ENCODE measurements at places on chromosomes 16 and 17.

DNA sequence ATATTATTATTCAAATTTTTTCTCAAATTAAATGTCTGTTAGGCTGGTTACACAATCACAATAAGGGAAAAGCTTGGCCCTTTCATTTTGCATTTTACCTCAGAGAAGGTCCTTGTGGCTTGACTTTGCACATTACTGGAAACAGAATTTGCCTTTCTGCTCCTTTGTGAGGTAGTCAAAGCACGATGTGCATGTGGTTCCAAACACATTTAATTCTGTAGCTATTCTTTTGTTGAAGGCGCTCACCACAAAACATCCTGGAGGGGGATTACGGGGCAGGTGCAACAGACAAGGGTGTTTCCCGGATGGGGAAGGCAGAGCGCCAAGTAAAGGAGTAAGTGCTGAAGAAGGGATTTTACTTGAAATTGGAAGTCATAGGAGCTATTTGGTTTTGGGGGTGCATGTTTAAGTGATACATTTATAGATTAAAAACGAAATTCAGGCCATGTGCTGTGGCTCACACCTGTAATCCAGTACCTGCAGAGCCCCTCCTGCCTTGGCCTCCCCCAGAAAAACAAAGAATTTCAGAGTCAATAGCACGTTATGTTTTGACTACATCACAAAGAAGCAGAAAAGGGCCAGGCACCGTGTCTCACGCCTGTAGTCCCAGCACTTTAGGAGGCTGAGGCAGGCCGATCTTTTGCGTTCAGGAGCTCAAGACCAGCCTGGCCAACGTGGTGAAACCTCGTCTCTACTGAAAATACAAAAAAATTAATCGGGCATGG lies 31.2 kb upstream of the TENT4B start:
- no peak for DNase-seq

DNA sequence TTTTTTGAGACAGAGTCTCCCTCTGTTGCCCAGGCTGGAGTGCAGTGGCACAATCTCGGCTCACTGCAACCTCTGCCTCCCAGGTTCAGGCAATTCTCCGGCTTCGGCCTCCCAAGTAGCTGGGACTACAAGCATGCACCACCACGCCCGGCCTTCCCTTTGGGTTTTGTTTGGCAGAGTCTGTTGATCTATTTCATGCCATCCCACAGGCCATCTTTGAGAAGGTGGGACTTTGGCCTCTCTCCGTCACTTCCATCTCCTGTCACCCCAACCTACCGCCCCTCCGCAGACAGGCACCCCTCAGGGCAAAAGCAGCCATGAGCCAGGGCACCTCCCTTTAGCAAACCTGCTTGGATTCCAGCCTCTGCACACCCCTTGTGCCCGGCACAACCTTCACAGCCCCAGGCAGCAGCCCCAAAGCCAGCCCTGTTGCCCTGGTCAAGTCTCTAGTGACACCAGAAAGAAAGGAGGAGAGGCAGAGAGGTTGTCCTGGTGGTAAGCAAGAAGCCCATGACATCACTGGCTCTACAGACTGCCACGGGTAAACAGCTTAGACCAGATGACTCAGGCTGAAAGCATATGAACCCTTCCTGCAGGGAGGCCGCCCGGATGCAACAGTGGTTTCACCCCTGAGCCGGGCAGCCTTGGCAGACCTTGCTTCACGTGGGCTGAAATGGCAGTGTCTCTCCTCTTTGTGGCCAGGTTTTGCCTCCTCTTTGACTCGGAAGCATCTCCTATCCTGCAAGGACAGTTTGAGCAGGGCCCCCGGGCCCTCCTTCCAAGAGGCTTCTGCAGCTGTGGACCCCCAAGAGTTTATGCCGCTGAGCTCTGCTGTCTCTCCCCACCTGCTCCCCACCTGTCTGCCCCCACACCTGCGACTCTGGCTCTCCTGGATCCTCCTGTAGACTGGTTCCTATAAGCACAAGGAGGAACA lies 8.1 kb upstream of the TIMP2 start:
- peak; percentile 8 for DNase-seq

DNA sequence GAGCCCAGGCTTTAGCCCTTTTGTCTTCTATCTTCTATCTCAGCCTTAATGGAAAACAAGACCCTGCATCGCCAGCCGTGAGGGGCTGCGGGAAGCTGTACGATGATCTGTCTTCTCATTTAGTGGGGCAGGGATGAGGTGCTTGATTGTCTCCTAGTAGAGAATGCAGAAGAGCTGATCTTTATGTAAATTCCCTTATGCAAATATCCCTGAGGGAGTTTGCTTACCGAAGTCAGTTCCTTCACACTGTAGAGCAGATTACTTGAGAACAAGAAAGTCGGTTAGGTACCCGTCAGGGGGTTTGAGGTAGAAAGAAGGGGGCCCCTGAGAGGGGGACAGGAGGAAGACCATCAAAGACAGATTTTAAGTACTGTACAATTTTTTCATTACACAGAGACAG lies 66.2 kb downstream of the IRF8 start:
- DNase-seq, result no peak

DNA sequence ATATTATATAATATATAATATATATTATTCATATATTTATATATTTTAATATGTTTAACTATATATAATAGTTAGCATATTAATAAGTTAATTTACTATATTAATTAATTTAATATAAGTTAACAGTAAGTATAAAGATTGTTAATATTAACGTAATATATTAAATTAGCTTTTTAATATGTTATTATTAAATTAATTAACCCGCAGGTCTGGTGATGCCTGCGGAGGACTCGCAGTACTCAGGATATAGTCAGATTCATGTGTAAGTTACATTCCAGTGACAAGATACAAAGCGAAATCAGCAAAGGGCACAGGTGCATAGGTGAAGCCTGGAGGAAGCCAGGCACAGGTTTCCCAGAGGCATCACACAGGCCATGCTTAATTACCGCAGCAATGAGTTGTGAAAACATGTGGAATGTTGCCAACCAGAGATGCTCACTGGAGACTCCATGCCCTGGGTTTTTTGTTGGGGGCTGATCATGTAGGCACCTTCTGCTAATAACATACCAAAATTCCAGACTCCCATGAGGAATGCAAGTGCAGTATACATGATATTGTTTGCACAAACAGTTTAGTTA lies 130.4 kb upstream of the MPHOSPH6 start:
- no peak for DNase-seq

DNA sequence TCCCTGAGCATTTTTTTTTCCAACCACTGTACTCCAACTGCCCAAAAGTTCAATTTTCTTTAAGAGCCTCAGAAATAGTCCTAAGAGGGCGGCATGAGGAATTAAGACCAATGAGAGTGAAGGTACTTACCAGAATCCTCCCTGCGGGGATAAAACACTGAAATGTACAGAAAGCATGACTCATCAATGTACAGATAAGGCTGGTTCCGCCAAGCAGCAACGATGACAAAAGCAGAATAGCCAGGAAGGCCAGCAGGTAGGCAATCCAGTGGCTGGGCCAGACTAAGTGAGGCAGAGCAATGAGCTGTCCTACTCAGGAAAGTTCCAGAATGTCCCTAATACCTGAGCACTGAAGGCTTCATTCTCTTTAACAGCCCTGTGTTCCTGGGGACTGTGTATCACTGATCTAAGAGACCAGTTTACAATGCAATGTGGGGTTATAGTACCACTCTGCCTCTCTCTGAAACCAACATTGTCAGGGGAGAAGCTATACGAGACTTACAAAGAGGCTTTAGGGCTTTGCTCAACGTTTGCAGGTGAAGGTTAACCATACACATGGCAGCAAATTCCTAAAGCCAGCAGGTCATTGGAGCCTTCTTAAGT lies 11.0 kb upstream of the GPR139 start:
- no peak for DNase-seq

DNA sequence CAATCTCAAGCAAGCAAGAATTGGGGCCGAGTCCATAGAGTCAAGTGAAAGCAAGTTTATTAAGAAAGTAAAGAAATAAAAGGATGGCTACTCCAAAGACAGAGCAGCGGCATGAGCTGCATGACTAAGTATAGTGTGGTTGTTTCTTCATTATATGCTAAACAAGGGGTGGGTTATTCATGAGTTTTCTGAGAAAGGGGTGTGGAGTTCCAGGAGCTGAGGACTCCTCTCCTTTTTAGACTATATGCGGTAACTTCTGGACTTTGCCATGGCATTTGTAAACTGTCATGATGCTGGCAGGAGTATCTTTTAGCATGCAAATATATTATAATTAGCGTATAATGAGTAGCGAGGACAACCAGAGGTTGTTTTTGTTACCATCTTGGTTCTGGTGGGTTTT lies 819.9 kb downstream of the KCNJ2 start:
- no peak for DNase-seq

GRCh38 chr16:86772671-86773353 lies 194.5 kb downstream of the FOXL1 start:
- no peak for DNase-seq

- DNase-seq, result no peak
These were observed 124.2 kb downstream of the TMEM132E start for GRCh38 chr17:34703533-34703932.

DNA sequence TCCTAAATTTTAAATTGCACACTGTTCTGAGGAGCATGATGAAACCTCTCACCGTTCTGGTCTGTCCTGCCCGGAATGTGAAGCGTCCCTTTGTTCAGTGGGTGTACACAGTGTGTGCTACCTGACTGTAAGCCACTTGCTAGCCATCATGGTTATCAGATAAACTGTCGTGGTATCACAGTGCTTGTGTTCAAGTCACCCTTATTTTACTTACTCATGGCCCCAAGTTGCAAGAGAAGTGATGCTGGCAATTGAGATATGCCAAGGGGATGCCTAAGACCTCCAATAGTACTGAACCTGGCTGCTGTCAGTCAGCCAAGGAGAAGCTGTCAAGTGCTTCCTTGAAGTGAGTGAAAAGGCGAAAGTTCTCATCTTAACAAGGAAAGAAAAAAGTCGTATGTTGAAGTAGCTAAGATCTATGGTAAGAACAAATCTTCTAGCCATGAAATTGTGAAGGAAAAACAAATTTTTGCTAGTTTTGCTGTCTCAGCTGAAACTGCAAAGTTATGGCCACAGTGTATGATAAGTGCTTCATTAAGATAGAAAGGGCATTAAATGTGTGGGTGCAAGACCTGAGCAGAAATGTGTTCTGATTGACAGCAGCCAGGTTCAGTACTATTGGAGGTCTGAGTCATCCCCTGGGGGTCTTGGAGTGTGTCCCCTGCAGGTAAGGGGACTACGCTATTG lies 5.8 kb downstream of the PIK3R6 start:
- DNase-seq, result no peak

GRCh38 chr16:30728899-30729672 lies 19.1 kb upstream of the PHKG2 start:
- DNase-seq, result no peak

- no peak for DNase-seq
These were observed 98.2 kb downstream of the ADAMTS18 start for GRCh38 chr16:77336637-77337036.

GRCh38 chr16:10806698-10807097 lies 11.9 kb downstream of the TVP23A start:
- no peak for DNase-seq

- peak; percentile 25 for DNase-seq
These were observed at the start of gene MEIOB for GRCh38 chr16:1871974-1872635. TSS of gene MEIOB (minus strand) at chr16:1872164. CDS start at chr16:1868175, 3,989 bp downstream.

GRCh38 chr17:38742411-38743308 lies 5.5 kb downstream of the PCGF2 start:
- DNase-seq, result no peak

DNA sequence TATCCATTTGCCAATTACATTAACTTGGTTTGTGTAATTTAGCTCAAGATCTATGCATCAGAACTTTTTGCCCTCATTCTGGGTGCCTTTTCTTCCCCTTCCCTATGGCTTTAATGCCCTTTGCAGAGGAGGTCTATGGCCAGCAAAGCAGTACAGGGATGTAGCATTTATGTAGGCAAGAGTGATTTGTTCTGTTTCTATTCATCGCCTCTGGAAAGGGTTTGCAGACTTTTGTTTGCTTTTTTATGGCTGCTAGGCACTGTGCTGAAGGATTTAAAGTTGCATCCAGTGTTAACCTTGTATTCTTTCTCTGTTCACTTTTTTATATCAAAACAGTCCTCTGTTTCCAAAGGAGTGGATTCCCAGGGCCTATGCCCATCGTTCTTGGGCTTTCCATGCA lies 78.0 kb downstream of the ANKFN1 start:
- no peak for DNase-seq

DNA sequence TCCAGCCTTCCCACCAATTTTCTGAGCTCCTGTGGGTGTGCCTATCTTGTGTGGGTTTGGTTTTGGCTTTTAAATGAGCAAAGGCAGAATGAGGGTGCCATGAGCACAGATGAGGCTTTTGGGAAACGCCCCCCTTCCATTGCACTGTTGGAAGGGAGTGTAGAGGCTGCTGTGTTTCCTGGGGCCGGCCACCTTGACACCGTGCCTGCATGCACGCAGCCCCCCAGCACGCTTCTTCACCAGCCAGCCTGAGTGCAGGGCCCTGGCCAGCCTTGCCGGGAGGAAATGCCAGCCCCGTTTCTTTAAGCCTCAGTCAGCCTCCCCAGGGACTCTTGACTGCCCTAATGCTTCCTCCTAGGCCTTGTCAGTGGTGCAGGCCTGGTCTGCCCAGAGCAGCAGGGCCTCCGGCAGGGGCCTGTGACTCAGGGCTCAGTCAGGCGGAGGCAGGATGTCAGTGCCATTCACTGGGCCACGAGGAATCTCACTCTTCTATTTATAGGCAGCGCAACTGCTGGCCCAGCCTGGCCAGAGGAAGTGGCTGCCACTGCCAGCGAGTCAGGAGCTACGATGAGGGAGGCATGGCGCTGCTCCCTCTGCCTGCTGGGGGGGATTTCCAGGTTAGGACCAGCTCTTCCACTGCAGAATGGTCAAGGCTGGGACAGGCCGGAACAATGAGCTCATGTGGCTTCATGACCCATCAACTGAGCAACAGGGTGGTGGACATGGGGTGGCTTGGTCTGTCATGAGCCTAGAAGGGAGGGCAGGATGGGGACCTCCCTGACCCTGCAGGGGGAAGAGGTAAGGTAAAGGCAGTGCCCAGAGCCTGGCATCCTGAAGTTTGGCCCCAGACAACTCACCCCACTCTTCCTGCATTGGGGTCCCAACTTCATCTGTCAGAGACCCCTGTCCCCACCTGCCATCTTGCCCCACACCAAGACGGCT lies 205.2 kb downstream of the RAB11FIP4 start:
- no peak for DNase-seq

- DNase-seq, result no peak
These were observed 4.4 kb downstream of the ZNF48 start for GRCh38 chr16:30399435-30400186.

DNA sequence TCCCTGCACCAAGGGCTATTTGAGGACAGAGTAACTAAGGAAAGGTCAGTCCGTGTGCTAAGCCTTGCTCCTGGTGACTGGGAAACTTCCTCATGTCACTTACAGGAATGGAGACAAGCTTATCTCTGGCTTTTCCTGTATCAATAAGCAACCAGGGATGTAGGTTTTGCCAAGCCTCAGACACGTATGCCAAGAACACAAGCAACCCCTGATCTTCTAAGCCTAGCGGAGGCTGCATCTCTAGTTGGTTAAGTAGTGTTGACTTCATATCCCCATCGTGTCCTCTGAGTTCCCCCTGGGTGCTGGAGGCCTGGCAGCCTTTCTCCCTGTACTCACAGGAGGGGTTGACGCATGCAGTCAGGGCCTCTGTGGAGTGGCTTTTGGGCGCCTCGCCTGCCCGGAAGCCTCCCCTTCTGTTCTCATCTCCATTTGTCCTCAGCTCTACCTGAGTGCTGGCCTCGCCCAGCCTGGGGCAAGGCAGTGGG lies 1.4 kb upstream of the C1QTNF1 start:
- no peak for DNase-seq

GRCh38 chr17:47850692-47851573 lies at the start of gene SP6:
TSS of gene SP6 (minus strand) at chr17:47851163. CDS start at chr17:47848429, 2,734 bp downstream.
- DNase-seq, result peak; percentile 57

Measured in activated T-cell treated with anti-CD3 and anti-CD28 coated beads for 24 hours (primary cell).